Fibroblast of the aortic adventitia (primary cell): ENCODE measurements at places on chromosomes 16 and 17. TPM values are rescaled to one million over a fixed set of nuclear protein-coding genes. Genes with fewer than 3 reads are reported as not detected.

TUBB3 gene
- total RNA-seq: 42.3 and 299 TPM in 2 replicates

CD300LG gene
- total RNA-seq: not detected in 2 replicates

NPIPB13 gene
- total RNA-seq: 0.36 and 1.1 TPM in 2 replicates

CDC42EP4 gene
- total RNA-seq: 35.5 and 41.8 TPM in 2 replicates

USP7 gene
- total RNA-seq: 55.3 and 141 TPM in 2 replicates

SYT17 gene
- total RNA-seq: under 0.01 TPM in 1 of 2 replicates, not detected in the other

DNA sequence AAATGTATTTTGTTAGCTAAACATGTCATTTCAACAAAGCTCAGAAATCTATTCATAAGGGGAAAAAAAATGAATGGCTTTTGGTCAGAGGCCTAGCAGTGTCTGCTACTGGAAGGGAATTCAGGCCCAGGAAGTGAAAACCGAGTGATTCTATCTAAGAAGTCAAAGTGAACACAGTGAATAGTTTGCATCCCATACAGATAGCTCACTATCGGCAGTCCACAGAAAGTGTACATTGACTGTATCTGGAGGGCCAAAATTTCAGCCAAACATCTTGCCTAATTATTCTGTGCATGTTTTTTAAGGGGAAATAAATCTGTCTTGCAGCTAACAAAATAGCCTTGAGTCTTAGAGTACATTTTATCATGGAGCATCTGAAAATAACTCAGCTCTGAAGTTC lies 214.4 kb upstream of the CACNG5 start:
- DNase-seq: no peak

- no peak for DNase-seq
Measured at GRCh38 chr16:50244504-50245416, 21.6 kb upstream of the ADCY7 start.

GRCh38 chr16:46822270-46822669 lies 8.7 kb downstream of the C16orf87 start:
- DNase-seq: peak; percentile 74

DNA sequence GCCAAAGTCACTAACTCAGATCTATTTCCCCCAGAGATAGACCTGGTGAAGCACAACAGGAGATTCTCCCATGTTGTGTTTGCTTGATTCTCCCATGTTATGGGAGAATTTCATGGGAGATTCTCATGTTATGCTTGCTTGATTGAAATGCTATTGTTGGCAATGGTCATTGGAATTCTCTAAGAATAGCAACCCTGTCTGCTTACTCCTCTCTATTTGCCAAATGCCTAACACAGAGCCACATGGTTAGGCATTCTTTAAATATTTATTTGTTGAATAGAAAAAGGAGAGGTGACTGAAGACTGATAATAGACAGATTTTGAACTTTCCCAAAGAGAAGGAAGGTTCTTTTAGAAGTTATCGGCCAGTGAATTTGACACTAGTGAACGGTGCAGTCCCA lies 111.5 kb upstream of the MPHOSPH6 start:
- DNase-seq: no peak

DNA sequence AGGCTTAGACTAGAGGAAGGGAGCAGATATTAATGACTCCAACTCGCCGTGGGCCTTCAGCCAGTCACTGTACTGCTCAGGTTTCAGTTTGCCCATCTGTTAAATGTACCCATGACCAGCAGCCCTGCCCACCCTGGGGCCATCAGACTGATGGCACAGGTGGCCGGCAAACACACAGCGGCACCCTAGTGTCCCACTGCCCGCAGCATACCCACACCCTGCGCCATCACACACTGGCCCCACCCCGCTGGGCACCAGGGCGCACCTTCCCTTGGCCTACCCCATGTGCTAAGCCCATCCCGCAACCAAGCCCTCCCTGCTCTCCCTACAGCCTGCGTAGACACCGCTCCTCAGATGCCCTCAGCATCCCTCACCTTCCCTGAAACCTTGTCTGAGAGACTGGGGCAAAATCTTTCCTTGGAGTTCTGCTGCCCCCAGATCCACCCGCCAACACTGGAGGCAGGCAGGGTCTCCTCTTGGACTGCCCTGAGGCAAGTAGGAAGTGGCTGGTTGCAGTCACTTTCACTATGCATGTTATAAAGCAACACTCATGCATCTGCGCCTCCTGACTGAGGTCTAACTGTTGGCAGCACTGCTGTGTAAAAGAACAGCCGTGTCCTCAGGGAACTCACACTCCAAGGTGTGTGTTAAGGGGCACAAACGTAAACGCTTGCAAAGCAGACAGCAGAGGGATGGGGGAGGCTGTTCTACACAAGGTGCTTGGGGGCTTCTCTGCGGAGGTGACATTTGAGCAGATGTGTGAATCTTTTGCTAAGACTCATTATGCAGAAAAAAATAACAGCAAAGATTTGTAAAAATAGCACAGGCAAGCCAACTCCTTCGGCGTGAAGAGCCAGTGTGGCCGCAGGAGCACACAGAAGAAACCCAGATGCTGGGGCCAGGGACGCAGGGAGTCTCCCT lies 6.7 kb upstream of the BCAR1 start:
- DNase-seq: no peak

GRCh38 chr17:38341035-38341721 lies 2.6 kb downstream of the GPR179 start:
- peak; percentile 25 for DNase-seq

DNA sequence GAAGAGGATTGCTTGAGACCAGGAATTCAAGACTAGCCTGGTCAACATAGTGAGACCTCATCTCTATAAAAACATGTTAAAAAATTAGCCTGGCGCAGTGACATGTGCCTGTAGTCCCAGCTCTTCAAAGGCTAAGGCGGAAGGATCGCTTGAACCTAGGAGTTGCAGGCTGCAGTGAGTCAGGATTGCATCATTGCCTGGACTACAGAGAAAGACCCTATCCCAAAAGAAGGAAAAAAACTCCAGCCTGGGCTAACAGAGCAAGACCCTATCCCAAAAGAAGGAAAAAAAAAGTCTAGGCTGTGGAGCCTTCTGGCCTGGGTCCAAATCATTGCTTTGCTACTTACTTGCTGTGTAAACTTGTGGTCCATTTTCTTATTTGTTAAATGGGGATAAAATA lies 4.9 kb downstream of the CCP110 start:
- no peak for DNase-seq

DNA sequence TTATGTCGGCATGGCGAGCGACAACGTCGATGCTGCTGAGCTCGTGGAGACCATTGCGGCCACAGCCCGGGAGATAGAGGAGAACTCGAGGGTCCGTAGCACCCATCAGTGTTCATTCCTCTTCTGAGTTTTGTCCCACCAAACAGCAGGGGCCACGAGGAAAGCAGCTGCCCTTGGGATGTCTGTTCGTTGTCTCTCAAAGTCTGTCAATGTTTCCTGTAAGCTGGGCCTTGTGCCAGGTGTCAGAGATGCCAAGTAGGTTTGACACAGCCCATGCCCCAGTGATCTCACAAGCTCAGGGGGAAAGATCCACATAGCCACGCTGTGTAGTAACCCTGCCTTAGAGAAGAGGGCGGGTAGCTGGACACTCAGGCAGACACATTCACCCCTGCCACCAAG lies 22.6 kb downstream of the NTAN1 start:
- DNase-seq: no peak

- DNase-seq: no peak
Measured at GRCh38 chr17:71099003-71099714, 929.8 kb downstream of the KCNJ2 start.

DNA sequence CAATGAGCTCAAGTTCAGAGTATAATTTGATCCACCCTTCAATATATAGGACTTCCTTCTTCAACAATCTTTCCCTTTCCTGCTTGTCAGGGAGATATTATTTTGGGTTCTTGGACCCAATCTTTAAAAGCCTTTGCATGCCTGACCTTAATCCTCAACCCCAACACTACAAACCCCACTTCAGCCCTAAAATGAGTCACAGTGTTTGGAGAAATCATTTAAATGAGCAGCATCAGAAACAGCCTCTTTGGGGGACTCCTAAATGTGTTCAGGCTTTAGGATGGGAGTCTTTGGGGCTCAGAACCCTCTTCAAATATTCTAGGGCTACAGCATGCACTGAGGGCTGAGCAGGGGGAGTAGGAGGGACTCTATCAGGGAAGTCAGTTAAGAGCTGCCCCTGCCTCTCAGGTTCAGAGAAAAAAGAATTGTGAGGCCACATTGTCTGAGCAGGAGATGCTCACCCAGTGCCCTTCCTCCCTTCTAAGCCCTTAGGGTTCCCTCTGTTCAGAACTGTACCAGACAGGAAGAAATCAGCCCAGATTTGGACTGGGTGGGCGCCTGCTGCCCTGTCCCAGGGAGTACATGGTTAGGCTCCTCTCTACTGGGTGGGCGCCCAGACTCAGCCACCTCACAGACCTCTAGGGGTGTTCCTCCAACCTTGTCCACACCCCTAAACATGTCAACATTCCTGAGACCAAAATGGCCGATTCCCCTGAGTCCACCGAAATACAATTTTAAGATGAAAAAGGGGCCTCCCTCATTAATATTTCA lies 5.0 kb downstream of the NEUROD2 start:
- no peak for DNase-seq

- no peak for DNase-seq
Measured at GRCh38 chr16:3589001-3589400, 11.8 kb upstream of the NLRC3 start.

DNA sequence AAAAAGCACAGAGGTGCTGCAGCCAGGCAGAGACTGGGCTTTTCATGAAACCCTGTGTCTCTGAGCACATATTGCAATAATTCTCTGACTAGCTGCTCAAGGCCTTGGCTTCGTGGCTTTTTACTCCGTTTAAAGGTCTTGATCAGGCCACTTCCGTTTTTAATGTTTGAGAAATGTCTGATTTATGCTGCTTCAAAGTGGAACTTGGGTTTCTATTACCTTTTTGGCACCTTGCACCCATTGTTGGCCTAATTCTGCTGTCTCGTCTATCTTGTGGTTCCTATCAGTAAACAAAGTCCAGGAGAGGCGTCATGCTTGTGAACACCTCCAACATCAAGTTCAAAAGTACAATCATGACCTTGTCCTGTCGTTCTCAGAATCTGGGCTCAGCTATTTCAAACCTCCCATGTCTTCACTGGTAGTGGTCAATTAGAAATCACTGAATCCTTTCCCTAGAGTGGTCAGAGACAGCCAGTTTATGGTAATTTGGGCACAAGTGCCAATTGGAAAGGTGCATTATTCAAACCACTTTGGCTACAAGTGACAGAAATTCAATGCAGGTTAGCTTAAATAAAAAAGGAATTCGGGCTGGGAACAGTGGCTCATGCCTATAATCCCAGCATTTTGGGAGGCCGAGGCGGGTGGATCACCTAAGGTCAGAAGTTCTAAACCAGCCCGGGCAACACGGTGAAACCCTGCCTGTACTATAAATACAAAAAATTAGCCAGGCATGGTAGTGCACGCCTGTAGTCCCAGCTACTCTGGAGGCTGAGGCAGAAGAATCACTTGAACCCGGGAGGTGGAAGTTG lies 33.3 kb upstream of the METTL9 start:
- DNase-seq: no peak

GRCh38 chr16:88959022-88959421 lies 18.0 kb downstream of the CBFA2T3 start:
- DNase-seq: no peak

DNA sequence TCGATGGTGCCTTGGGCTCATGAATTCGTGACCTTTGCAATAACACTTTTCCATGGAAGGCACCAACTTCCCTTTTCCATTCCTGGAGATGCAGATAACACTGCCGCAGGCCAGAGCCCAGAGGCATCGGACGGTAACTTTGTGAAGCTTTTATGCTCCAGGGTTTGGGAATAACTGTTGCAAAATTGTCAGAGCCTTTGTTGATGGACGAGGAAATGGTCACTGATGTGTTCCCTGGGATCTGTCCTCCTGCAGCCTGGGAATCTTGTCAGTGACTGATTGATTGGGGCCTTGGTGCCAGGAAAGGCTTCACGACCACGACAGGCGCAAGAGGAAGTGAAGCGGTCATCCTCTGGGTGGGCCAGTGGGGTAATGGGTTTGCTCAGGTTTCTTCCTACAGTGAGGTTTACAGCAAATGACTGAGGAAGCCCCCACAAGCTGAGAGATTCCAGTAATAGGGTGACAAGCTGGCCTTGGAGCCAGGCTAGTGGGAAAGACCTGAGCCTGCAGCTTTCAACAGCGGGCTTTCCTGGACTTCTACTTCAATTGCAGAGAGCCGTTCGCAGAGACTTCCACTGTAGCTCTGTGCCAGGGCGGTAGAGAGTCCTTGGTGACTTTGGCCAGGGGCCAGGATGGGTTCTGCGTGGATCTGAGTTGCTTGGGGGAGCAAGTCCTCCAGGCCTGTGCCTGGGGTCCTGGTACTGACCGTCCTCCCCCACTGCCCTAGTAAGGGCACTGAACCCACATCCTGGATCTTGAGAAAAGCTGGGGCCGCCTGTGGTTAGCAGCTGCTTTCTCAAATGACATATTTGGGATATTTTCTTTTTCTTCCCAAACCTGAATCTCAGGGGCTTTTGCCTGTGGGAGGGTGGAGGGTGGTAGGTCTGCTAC lies 37.6 kb downstream of the PGS1 start:
- DNase-seq: no peak
